ENCODE measurements at places on chromosomes 7 and 10.

DNA sequence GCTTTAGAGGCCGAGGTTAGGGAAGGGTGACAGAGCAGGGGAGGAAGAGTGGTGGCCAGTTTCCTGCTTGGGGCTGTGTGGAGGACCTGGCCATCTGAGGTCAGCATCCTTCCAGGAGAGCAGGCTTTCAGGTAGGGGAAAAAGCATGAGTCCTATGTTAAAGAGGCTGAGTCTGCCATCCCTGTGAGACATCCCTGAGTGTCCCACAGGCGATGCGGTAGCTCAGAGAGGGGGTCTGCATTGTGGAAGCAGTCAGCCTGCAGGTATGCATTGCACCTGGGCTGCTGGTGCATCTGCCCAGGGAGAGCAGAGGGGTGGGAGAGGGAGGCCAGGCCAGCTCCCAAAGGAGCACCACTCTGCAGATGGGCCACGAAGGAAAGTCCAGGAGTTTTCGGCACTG lies 282.1 kb upstream of the ZNF32 start:
- no peak for DNase-seq

- no peak for DNase-seq
Measured at GRCh38 chr10:15526754-15527153, 155.7 kb upstream of the FAM171A1 start.

GRCh38 chr10:33492701-33493345 lies 158.4 kb upstream of the NRP1 start:
- peak; percentile 33 for DNase-seq

DNA sequence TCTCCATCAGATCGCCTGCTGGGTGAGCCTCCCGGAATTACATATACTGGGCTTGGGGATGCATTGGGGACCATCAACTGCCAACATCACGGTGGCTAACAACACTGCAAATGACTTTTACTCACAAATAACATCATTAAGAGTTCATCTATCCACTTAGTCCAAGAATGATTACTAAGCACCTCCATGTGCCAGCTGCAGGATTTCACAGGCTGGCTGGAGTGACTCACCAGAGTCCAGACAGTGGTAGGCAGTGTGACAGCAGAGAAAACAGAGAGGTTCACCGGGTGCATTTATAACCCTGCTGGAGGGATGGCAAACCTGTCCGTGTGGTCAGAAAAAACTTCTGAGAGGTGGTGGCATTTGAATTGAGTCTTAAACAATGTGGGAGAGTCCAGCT lies 3.2 kb upstream of the IGFBP3 start:
- no peak for DNase-seq

DNA sequence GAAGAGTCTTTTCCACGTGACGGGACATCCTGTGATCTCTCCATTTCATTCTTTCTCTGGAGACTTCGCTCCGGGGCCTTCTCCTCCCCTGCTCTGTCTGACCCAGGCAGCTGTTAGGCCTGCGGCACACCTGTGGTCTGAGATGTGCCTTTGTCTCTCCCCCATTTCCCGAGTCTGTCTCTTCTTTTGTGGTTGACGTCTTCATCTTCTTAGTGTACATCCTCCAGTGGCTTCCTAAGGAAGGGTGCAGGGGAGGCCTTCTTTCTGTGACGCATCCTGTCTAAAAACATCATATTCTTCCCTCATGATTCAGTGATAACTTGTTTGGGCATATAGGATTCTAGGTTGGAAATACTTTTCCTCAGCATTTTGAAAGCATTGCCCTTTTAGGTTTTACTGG lies 17.2 kb upstream of the ATP6V0E2 start:
- DNase-seq, result no peak

GRCh38 chr7:45699726-45700390 lies 125.7 kb downstream of the ADCY1 start:
- no peak for DNase-seq

- DNase-seq, result no peak
Measured at GRCh38 chr10:73914036-73914435, 3.1 kb downstream of the PLAU start.

DNA sequence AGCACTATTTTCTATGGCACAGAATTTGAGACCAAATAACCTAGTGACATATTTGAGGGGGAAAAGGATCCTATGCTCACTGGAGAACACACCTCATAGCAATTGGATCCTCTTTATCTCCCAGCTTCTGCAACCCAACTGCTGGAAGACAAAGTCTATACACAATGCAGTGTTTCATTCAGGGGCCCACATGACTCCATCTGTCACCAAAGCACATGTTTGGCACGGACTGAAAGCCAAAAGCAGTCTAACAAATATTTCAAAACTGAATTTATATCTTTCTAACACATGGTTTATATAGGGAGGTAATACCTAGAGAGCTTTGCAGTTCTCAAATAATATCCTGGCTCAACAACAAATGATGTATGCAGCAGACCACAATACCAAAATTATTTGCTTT lies 39.2 kb downstream of the ADAM12 start:
- DNase-seq, result peak; percentile 83

- no peak for DNase-seq
Measured at GRCh38 chr10:43071865-43072650, 4.8 kb upstream of the RET start.

- no peak for DNase-seq
Measured at GRCh38 chr7:14228341-14228740, 238.9 kb upstream of the ETV1 start.

DNA sequence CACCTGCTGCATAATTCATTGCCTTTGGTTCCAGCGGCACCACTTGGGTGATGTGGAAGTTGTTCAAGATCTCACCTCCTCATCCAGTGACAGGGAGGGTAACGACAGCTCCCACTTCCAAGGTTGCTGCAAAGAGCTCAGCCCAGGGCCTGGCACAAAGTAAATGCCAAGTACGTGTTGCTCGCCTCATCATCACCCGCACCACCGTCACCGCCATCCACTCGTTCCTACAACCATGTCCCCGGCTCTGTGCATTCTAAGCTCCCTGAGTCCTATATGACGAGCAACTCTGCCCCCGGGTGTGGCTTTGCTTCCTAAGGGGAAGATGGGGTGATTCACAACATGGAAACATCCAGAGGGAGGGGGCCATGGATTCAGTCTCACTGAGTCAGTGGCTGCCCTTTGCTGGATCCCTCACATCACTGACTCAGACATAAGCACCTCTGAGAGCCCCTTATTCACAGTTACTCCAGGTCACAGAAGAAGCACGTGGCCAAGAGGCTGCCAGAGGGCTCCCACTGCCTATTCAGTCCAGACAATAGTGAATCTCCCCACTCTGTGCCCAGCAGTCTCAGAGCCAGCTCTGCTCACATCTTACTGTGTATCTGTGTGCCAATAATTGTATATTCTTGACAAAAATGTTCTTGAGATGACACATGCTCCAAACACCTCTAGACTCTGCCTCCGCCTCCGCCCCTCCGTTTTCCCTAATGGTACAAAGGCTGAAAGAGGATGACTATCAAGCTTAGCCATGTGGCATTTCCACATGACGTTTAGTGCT lies 159.1 kb downstream of the GFRA1 start:
- DNase-seq, result no peak

DNA sequence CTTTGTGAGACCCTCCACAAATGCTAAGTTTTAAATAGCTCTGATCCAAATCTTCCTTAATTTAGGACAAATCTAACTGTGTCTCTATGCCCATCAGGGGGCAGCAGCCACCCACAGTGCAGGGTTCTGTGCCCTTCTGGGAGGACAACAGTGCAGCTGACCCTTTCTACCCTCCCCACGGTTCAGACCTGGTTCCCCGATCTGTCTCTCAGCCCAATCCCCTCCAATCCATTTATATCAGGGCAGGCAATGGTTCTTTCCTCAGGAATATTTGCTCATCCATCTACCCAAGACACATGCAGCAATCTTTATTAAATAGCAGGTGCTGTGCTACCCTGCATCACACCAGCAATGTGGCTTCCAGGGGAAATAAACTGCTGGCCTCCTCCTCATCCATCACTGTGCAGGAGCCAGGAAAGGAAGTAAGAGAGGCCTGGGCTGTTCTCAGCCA lies 4.0 kb upstream of the RBM28 start:
- peak; percentile 75 for DNase-seq

DNA sequence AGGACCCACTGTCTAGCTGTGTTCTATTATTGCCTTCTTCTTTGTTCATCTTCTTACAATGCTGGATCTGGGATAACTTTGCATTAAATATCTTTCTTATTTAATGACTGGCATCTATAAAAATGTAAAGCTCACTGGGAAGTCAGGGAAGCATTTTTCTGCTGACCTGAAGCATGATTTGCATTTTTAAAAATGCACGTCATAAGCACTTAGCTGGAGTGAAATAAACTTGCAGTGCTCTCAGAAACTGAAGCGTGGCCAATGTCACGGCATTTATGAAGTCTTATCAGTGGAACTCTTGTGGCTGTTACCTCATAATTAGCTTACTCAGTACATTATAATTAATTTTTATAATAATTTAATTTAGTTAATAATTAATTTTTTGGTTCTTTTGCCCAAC lies 59.1 kb downstream of the FRMD4A start:
- DNase-seq, result no peak

DNA sequence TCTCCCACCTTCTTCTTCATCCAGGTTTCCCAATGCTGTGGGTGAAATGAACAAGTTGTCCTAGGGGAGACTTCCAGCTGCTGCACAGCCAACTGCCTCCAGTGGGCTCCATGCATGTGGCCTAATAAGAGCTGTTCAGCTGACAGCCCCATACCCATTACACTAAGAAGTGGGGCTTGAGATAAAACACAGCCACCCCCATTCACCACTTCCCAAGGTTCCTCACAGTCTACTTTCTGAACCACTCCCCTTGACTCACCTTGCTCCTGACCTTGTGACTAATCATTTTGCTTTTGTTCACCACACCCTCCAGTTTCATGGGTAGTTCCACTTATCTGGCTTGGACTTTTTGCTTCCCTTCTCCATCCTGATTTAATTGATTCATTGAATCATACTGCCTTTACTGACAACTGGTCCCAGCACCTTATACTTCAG lies 119.3 kb downstream of the CABCOCO1 start:
- no peak for DNase-seq

GRCh38 chr10:117553815-117554172 lies 11.2 kb downstream of the EMX2 start:
- no peak for DNase-seq

DNA sequence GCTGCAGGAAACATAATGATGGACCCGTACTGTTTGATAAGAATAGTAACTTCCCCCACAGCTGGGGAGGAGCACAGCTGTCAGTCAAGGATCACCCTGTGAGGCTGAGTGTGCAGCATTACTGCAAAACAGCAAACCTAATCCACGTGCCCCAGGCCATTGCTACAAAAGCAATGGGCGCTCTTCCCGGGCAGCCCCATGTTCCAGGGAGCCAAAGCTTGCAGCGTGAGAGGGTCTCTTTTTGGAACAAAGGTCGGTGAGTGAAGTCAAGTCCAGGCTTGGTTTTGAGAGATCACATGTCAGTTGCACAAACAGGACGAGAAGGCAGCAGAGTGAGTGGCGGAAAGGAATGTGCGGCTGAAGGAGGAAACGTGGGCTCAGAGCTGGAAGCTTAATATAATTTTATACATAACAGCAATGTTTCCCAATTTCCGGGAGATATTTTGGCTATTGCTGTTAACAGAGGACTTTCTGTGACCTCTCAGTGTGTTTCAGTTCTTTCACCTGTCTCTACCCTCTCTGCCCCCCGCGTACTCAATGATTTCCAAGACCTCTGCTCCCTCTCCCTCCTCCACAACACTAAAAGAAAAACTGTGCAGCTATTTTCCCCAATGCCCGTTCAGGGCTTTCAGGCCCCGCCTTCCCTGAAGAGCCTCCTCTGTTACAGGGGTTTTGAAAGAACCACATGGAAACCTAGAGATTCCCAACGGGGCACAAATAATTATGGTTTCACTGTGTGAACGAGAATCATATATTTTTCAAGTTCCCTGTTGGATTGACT lies 128.9 kb downstream of the MTPAP start:
- DNase-seq, result peak; percentile 50

DNA sequence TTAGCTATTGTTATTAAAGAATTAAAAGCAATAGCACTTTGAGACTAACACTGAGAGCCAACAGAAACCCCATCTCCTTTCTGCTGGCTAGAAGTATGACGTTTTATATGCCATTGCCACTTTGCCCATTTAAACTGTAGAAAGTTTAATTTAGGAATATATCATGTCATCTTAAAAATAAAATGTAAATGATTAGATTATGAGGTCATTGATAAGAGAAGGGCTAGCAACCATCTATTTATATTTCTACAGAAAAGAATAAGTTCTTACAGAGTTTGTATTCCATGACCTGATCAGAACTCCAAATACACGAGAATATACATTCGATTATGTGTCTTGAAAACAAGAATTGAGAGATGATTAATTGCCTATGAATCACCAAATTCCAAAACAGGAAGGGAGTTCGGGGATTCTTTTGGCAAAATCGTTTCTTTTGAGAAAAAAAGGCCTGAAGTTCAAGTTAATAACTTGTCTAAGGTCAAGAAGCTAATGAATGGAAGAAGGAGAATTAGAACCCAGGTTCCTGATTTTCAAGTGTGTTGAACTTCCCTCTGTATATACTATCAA lies 227.0 kb downstream of the TRIL start:
- no peak for DNase-seq

DNA sequence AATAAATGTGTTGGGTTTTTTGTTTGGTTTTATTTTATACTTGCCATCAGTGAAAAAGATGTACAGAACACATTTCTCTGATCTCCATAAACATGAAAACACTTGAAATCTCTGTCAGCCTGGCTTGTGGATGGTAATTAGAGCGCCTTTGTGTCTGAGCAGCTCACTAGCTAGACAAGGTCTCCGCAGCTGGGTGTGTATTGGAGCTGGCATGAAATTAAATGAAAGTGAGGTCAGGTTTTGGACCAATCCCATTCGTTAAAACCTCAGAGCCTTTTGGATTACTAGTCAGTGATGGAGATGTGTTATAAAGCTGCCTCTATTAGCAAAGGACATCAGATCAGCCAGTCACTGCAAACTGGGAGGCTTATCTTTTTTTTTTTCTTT lies 2.7 kb downstream of the FRAT1 start:
- peak; percentile 70 for DNase-seq
